ENCODE measurements at places on chromosomes 6 and 20. TPM values are rescaled to one million over a fixed set of nuclear protein-coding genes. Genes with fewer than 3 reads are reported as not detected.

Gene C4A
- 2.4 TPM for total RNA-seq

Gene LGSN
- not detected for total RNA-seq

Gene SLC35D3
- not detected for total RNA-seq

Gene DLL1
- total RNA-seq: 18.6 TPM

Gene HSD17B8
- total RNA-seq: 15.1 TPM

Gene ELOVL2
- total RNA-seq: 0.18 TPM

Gene SIRPD
- not detected for total RNA-seq

Gene ABCF1
- total RNA-seq: 34.1 TPM

Gene NANP
- 2.1 TPM for total RNA-seq

Gene CTCFL
- not detected for total RNA-seq

Measured in esophagus squamous epithelium (tissue), 5 donors.